ENCODE measurements at places on chromosomes 6 and 20. TPM values are rescaled to one million over a fixed set of nuclear protein-coding genes. Genes with fewer than 3 reads are reported as not detected.

Gene SOX18
- total RNA-seq, result not detected

Gene SYNDIG1
- total RNA-seq, result not detected

Gene CHRNA4
- total RNA-seq, result not detected

Gene CST7
- total RNA-seq, result 131 TPM

Gene BPIFB4
- not detected for total RNA-seq

Gene ENPP5
- 0.42 TPM for total RNA-seq

Gene C6orf58
- total RNA-seq, result not detected

Gene NOTCH4
- total RNA-seq, result 1.4 TPM

Gene GPX5
- total RNA-seq, result not detected

Gene SLPI
- total RNA-seq, result not detected

Gene SAMD3
- 14.5 TPM for total RNA-seq

DNA sequence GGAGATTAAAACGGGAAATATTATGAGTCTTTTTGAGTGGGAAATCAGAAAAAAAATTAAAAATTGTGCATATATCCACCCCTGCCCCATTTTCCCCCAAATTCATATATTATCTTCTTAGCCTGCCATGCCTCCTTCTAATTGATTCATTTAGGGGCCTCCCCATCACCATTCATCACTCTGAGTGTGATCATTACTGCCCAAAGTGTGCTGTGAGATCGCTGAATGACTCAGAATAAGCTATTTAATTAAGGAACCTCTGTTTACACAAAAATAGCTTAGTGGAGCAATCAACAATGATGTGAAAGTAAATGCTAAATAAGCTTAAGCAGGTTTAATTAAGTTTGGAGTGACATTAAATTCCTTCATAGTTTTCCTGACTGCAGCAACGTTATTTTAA, 645.5 kb downstream of the GRIK2 start:
- no peaks in the 10 kb centered on the region for H3K36me3 ChIP-seq
- no peaks in the 10 kb centered on the region for H3K4me1 ChIP-seq
- H3K27ac ChIP-seq, result no peak overlapping the region
- no peaks in the 10 kb centered on the region for H3K27me3 ChIP-seq
- DNase-seq, result no peak

GRCh38 chr6:148328876-148329555, 13.6 kb upstream of the SASH1 start:
- no peak overlapping the region for H3K4me3 ChIP-seq
- no peak overlapping the region for H3K27ac ChIP-seq
- no peaks in the 10 kb centered on the region for H3K4me1 ChIP-seq
- no peaks in the 10 kb centered on the region for H3K27me3 ChIP-seq
- no peaks in the 10 kb centered on the region for H3K36me3 ChIP-seq
- no peak for DNase-seq

DNA sequence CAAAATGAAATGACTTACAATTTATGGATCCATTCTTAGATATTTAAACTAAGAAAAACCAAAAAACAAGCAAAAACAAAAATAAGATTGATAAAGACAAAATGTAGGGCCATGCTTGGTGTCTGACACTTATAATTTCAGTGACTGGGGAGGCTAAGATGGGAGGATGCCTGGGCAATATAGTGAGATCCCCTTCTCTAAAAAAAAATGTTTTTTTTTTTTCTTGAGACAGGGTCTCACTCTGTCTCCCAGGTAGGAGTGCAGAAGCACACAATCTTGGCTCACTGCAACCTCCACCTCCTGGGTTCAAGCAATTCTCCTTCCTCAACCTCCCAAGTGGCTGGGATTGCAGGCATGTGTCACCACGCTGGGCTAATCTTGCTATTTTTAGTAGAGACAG, 92.4 kb downstream of the HFE start:
- H3K4me1 ChIP-seq, result peaks cover 30% of the 10 kb centered on the region
- H3K27ac ChIP-seq, result no peak overlapping the region
- no peak for DNase-seq
- no peak overlapping the region for H3K4me3 ChIP-seq
- no peaks in the 10 kb centered on the region for H3K36me3 ChIP-seq

- no peak overlapping the region for H3K27ac ChIP-seq
- no peaks in the 10 kb centered on the region for H3K27me3 ChIP-seq
- H3K4me1 ChIP-seq, result no peaks in the 10 kb centered on the region
Observed at GRCh38 chr6:106005013-106005412, 81.1 kb upstream of the PRDM1 start.

DNA sequence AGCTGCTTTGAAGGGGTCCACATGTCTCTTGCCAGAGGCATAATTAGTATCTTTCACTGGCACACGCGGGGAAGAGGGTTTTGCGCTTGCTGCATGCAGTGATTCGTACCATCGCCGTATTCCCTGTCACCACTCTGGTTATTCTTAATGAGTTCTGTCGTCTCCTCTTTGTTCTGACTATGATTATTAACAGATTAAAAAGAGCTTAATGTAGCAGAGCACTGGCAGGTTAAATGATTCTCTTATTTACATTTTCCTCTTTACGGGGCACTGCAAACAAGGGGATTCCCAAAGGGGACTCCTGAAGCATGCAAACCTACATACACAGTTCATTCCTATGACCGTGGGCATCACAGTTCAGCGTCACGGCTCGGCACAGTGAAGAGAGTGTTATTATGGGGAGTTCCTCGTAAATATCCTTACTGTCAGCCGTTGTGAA, 204.8 kb downstream of the DTNBP1 start:
- no peak for DNase-seq
- no peaks in the 10 kb centered on the region for H3K27me3 ChIP-seq
- H3K27ac ChIP-seq, result no peak overlapping the region
- H3K4me3 ChIP-seq, result no peak overlapping the region
- no peaks in the 10 kb centered on the region for H3K4me1 ChIP-seq

- H3K36me3 ChIP-seq, result no peaks in the 10 kb centered on the region
- no peaks in the 10 kb centered on the region for H3K4me1 ChIP-seq
- DNase-seq, result no peak
- H3K4me3 ChIP-seq, result no peak overlapping the region
- no peak overlapping the region for H3K27ac ChIP-seq
- H3K27me3 ChIP-seq, result no peaks in the 10 kb centered on the region
Observed at GRCh38 chr6:89509777-89510281, 76.9 kb downstream of the ANKRD6 start.

DNA sequence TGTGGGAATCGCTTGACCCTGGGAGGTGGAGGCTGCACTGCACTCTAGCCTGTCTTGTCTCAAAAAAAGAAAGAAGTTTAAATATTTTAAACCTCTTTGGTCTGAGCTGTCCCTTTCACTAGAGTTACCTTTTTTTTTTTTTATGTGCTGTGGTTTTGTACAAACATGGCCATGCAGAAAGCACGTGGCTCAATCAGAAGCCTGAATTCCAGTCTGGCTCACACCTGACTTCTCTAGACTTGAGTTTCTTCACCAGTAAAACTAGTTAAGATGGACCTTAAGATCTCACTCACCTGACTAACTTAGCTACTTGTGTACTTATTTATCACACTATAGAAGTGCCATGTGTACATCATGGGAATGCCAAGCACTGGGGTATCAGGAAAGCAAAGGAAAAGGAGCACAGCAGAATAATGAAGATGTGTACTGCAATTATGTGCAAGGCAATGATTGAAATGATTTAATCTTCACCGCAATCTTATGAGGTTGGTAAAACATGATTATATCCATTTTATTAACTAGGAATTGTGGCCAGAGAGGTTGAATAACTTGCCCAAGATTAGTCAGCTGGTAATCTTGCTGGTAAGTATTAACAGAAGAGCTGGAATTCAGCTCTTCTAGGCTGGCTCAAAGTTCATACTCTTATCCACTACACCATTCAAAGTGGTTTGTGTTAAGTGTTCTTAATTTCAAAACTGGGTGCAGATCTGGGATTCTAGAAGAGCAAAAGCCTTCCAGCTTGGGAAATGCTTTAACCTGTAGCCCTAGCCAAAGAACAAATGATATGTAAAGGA, 10.7 kb downstream of the HMGN3 start:
- H3K36me3 ChIP-seq, result no peaks in the 10 kb centered on the region
- H3K4me1 ChIP-seq, result no peaks in the 10 kb centered on the region
- no peak overlapping the region for H3K4me3 ChIP-seq
- no peaks in the 10 kb centered on the region for H3K27me3 ChIP-seq
- no peak overlapping the region for H3K27ac ChIP-seq

DNA sequence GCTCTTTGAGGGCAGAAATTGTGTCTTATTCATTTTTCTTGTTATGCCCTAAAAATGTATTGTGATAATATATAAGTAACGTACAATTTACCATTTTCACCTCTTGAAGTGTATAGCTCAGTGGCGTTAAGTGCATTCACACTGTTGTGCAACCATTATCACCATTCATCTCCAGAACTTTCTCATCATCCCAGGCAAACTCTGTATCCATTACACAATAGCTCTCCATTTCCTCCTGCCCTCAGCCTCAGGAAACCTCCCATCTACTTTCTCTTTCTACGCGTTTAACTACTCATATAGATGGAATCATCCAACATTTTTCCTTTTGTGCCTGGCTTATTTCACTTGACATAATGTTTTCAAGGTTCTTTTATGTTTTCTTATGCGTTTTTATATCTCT, 184.6 kb downstream of the ESR1 start:
- no peak for DNase-seq
- no peak overlapping the region for H3K4me3 ChIP-seq
- H3K27ac ChIP-seq, result no peak overlapping the region

DNA sequence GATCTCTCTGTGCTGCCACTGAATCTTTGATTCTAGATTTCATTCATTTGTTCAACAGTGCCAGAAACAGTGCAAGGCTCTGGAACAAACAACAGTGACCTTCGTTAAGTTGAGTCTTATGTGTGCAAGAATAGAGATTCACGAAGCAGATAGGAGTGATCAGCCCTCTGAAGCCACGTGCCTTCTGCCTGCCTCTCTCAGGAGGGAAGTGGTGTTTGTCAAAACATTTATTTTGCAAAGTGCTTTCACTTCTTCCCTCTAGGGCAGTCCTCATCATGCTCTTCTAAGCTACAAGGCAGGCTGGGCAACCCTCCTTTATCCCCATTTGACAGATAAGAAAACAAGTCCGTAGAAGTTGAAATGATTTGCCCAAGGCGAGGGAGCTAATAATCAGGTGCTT, 204.3 kb downstream of the TFAP2C start:
- H3K4me3 ChIP-seq, result no peak overlapping the region
- H3K4me1 ChIP-seq, result no peaks in the 10 kb centered on the region
- no peak overlapping the region for H3K27ac ChIP-seq
- no peaks in the 10 kb centered on the region for H3K36me3 ChIP-seq

- H3K4me3 ChIP-seq, result no peak overlapping the region
- no peak for DNase-seq
- no peak overlapping the region for H3K27ac ChIP-seq
- H3K27me3 ChIP-seq, result no peaks in the 10 kb centered on the region
- no peaks in the 10 kb centered on the region for H3K36me3 ChIP-seq
Observed at GRCh38 chr6:147651249-147652063, 143.0 kb downstream of the SAMD5 start.

GRCh38 chr20:10562899-10563298, 110.9 kb downstream of the JAG1 start:
- no peak overlapping the region for H3K4me3 ChIP-seq
- no peaks in the 10 kb centered on the region for H3K4me1 ChIP-seq
- H3K27me3 ChIP-seq, result no peaks in the 10 kb centered on the region
- H3K36me3 ChIP-seq, result no peaks in the 10 kb centered on the region
- no peak for DNase-seq

DNA sequence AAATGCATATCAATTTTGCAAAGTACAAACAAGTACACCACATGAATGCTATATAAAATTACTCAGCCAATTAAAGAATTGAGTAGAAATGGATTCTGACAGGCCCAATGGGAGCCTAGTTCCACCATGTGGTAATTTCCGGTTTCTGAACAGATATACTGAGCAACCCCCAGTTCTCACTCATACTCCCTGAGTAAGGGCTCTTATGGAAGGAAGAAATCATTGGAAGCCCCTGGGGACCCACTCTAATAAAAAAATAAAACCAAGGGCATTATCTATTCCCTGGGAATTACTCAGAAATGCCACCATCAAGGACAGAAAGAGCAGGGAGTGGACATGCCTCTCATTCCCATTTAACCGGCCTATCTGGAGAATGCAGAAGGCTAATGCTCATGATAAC, 34.6 kb downstream of the STX7 start:
- H3K4me3 ChIP-seq, result no peak overlapping the region
- no peaks in the 10 kb centered on the region for H3K36me3 ChIP-seq
- DNase-seq, result no peak
- no peaks in the 10 kb centered on the region for H3K27me3 ChIP-seq
- no peaks in the 10 kb centered on the region for H3K4me1 ChIP-seq
- no peak overlapping the region for H3K27ac ChIP-seq

DNA sequence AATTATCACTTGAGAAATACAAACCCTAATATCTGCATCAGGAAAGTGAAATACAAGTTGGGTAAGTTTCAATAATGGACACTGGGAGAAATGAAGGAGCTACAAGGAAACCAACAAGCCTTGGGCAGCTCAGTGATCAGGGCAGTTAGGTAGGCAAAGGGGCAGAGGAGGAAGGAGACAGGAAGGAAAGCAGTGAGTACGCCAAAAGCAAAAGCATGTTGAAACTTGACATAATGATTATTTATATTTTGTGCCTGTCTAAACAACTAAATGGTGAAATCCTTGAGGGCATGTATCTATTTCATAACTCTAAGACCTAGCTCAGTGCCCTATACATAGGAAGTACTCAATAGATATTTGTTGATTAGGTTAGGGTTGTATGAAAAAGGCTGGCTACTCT, 23.3 kb downstream of the PXT1 start:
- peaks cover 11% of the 10 kb centered on the region for H3K4me1 ChIP-seq
- no peaks in the 10 kb centered on the region for H3K36me3 ChIP-seq
- DNase-seq, result no peak
- no peaks in the 10 kb centered on the region for H3K27me3 ChIP-seq
- no peak overlapping the region for H3K27ac ChIP-seq
- H3K4me3 ChIP-seq, result no peak overlapping the region

DNA sequence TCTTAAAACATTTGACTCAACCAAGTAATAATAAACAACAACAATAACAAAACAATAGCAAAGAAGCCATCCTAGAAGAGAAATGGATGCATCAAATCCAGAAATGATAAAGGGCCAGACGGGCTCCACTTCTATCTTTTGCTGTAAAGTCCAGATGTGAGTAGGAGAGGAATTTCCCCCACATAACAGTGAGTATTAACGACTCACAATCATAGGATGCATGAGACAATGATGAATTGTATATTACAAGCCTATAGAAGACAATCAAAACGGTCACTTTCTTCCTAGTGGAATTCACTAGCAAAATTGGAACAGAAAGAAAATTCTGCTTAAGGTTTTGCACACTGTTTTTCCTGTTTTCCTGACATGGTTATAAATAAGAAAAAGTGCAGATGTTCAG, 97.0 kb upstream of the PREP start:
- H3K36me3 ChIP-seq, result no peaks in the 10 kb centered on the region
- no peaks in the 10 kb centered on the region for H3K4me1 ChIP-seq
- no peak overlapping the region for H3K4me3 ChIP-seq
- DNase-seq, result no peak
- H3K27me3 ChIP-seq, result no peaks in the 10 kb centered on the region
- H3K27ac ChIP-seq, result no peak overlapping the region

- H3K4me3 ChIP-seq, result no peak within 1 kb of the TSS
- no peak within 1 kb of the TSS for H3K27ac ChIP-seq
- no peaks in the 10 kb centered on the region for H3K27me3 ChIP-seq
- no peaks in the 10 kb centered on the region for H3K4me1 ChIP-seq
Observed at GRCh38 chr20:23049201-23050075, at the start of gene THBD. Gene THBD, minus strand, starts transcription at chr20:23049672. Its CDS starts 168 bp downstream, at chr20:23049504.

GRCh38 chr6:31559606-31559957, 12.2 kb downstream of the NFKBIL1 start:
- peak overlapping the region; percentile 54 for H3K4me3 ChIP-seq
- DNase-seq, result no peak
- no peaks in the 10 kb centered on the region for H3K27me3 ChIP-seq
- H3K4me1 ChIP-seq, result peaks cover 70% of the 10 kb centered on the region
- H3K27ac ChIP-seq, result peak overlapping the region; percentile 18

- no peak overlapping the region for H3K4me3 ChIP-seq
- no peaks in the 10 kb centered on the region for H3K27me3 ChIP-seq
Observed at GRCh38 chr20:5996765-5997164, 46.3 kb downstream of the MCM8 start.
